ENCODE measurements at places on chromosomes 6 and 20.

DNA sequence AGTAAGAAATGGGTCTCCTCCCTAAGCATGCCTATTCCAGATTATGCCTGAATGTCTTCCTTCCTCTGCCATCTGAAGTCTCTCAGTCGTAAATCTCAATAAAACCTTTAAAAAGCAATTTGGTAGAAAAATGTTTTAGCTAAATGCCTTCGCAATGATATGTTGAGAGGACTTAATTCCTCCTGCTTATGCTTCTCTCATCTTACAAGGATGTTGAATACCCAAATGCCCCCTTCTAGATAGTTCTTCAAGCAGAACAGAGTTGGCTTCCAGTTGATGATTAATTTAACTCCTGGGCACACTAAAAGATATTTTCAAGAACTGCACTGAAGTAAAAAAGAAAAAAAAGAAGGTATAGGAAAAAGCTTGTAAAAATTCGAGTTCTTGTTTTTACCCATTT lies 275.0 kb upstream of the SPTLC3 start:
- no peak for DNase-seq

DNA sequence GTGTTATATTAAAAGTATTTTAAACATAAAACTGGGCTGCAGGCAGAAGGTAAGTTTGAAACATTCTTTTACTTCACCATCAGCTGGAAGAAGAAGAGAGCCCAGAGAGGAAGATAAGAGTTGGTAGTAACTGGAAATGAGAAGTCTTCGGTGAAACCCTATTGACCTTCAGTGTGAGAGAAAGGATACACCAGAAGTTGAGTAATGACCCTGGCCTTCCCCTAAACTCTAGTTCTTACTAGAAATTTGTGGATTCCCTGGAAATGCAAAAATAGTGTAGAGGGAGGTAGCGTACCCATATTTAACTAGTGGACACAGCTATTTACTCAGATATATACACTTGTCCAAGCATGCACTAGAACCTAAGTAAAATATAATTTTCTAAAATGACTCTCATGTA lies 8.0 kb upstream of the EPM2A start:
- no peak for DNase-seq

DNA sequence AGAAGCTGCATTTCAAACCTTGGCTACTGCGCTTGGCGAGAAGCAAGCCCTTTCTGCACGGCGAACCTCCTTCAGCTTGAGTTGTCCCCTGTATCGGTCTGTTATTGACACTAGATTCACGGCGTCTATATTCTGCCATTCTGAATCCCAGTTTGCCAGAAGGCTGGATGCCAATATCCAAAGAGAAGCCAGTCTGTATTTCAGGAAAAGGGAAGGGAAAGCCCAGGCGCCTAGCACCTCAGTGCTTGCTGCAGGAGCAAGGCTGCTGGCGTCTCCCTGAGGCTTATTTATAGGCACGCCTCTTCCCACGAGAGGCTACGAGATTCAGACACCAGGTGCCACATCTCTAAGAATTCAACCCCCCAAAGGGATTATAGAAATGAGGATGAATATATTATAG lies 89.6 kb upstream of the CDH4 start:
- DNase-seq = no peak

- DNase-seq = no peak
Measured at GRCh38 chr6:41170547-41171160, 7.7 kb upstream of the TREM2 start.

DNA sequence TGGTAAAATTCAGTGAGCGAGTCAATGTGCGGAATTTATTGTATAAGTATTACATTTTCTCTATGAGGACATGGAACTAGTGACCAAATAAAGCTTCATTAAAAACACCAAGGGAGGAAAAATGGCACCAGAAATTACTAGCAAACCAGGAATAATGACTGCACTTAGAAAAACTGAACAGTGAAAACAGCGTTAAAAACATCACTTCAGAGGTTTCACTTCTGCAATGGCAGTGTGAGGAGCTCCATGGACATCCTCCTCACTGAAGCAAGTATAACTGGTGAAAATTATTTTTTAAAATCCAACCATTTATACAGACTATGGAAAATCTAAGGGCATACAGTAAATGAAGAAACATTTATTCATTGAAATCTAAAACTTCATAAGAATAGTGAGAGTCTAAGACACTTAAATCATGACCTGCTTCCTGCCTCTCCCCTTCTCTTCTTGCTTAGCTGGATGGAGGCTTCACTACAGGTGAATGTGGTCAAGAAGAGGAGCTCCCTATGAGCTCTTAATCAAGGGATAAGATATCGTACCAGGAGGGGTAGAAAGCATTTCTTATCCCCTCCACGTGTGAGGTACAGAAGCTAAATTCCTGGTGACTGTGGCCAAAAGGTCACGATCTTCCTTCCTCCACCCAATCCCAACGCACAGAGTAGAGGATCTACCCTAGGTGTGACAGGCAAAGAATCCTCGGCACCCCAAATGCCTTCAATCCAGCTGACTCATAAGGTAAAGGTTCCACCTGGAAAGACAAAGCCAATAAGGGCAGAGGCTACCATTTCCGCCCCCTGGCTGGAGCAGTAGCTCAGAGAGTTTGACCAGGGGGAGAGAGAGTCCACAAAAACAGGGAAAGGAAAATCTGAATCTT lies 12.3 kb upstream of the ASF1A start:
- no peak for DNase-seq

DNA sequence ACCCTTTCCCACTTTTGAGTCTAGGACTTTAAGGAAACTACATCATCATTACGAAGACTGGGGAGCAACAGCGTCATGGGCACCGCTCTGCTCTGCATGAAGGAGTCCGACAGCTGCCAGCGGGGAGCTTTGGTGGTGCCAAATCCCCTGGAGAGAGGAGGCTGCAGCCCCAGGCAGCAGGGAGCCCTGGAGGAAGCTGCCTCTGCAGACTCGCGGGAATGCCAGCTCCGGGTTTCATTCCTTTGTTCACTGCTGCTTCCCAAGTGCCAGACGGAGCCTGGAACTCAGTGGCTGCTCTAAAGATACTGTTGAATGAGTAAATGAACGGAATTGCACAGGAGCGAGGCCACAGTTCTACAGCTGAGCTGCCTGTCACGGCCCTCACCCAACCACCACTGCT lies 196.5 kb upstream of the THBS2 start:
- DNase-seq = no peak

DNA sequence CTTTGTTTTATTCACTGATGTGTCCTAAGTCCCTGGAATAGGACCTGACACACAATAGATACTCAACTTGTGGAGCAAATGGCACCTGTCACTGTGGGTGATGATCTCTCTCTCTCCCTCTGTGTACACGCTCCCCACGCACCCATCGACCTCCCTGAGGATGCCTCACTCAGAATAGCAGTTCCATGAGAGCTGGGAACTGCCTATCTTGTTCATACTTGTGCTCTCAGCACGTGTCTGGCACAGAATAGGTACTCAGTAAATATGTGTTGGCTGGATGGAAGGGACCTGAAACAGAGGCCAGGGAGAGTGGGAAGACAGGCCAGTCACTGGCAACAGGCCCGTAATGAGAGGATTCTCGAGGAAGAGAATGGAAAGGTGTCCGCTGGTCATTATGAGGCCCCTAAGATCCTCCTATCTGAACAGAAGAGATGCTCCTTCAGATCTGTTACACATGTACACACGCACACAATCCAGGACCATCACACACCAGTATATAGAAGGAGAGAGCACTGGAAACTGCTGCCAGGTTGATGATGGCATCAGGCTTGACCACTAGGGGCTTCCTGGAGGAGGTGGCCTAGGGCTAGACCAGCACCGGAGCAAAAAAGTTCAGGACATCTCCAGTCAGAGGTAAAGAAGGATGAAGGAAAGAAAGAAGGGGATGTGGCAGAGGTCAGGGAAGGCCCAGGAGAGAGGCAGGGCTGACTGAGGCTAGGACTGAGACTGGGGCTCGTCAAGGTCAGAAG lies 30.9 kb downstream of the VEGFA start:
- no peak for DNase-seq

DNA sequence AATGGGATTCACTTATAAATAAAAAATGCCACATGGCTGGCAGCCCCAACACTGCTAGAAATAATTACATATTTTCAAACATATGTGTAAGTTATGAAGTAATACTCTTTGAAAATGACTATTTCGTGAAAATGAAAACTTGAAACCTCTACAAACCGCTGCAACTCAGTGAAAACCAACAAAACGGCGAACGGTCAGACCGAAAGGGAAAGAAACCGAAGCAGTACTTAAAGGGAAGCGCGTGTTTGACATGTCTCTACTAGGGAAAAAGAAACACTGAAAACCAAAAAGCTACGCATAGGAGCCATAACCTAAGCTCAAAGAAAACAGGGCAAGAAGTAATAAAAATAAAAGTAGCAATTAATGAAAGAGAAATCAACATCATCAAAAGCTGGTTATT lies 121.0 kb upstream of the GGTLC1 start:
- DNase-seq = no peak

DNA sequence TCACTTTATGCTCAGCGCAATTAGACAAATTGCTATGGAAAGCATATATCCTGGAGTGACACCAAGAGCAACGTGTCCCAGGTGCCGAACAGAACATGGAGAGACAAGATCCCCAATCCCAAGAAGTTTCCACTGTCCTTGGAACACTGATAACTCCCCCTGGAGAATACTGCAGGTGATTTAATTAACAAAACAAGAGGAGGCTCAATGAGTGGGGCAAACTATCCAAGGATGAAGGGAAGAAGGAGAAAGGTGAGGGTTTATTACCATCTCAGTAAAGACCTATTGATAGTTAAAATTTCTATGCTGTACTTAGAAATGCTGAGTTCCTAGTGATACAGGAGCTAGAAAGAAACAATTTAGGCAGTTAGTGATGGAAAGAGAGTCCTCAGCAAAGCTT lies 35.7 kb downstream of the EDN1 start:
- DNase-seq = no peak

DNA sequence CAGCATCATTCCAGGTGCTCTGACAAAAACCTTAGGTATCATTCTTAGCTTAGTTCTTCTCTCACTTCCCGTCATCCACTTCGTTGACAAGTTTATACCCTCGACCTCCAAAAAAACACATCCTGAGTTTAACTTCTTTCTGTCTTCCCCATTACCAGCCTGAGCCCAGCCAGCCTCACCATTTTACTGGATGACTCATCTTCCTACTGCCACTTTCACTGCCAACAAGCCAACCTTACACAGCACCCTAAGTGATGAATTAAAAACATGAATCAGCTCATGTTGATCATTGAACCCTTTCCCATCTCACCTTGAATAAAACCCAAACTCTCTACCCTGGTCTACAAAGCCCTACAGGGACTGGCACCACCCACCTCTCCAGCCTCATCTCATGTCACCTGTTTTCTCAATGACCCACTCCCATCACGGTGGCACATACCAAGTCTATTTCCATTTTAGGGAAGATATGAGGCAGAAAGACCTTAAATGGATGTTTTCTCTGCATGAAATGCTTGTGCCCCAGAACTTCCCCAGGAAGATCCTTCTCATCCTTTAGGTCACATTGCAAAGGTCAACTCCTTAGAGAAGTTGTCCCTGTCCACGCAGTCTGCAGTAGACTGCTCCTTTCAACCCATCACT lies 9.9 kb upstream of the UST start:
- DNase-seq = no peak

GRCh38 chr6:121755485-121755884 lies 320.0 kb downstream of the GJA1 start:
- DNase-seq = no peak

DNA sequence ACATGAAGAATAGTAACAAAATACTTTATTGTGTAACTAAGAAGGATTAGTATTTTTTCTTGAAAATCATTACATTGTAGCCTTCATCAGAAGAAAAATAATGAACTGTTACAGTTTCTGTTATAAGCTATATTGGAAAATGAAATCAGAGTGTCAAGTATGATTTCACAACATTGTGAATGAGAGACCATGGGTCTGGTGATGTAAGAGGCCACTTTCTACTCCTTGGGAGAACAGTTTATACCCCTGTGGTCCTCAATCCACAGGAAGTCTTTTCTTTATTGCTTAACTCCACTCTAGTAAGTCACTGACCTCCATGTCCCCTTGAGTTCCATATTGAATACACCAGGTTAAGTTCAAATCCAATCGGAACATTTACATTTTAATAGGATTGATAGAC lies 218.7 kb upstream of the FERMT1 start:
- no peak for DNase-seq

DNA sequence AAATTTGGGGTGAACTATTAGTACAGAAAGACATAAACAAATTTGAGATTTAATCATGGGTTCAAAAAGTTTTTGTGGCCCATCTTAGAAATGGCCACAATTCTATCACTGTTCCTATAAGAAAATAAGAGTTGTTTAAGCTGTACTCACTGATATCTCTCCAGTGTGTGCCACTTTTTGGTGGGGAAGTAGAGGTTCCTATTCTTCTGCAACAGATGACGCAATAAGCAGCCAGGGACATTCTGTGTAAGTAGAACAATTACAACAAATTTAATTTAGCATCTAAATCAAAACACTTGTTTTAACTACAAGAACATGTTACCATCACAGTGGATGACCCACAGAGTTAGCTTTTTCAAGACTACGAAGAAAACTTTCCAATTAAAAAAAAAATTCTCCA lies 9.9 kb downstream of the SERAC1 start:
- DNase-seq = no peak

DNA sequence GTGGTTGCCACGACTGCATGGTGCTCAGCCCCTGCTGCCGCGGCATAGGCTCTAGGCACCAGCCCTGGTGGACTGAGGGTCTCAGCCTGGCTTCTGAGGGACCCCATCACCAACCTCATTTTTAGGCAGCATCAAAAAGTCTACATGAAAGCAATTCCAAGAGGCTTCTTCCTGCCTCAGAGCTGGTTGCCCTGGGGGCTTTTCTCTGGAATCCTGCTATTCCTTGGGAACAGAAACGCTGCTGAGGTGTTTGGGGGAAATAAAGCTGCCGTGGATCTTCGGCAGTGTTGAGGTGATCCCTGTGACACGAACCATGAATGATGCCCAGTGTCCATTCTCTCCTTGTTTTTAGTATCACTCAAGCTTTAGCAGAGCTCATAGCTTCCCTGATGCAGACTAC lies 148.4 kb upstream of the LRFN2 start:
- no peak for DNase-seq

GRCh38 chr6:167093406-167093921 lies 29.4 kb upstream of the CCR6 start:
- no peak for DNase-seq

GRCh38 chr6:46948699-46949098 lies 27.0 kb upstream of the ADGRF5 start:
- DNase-seq = no peak

DNA sequence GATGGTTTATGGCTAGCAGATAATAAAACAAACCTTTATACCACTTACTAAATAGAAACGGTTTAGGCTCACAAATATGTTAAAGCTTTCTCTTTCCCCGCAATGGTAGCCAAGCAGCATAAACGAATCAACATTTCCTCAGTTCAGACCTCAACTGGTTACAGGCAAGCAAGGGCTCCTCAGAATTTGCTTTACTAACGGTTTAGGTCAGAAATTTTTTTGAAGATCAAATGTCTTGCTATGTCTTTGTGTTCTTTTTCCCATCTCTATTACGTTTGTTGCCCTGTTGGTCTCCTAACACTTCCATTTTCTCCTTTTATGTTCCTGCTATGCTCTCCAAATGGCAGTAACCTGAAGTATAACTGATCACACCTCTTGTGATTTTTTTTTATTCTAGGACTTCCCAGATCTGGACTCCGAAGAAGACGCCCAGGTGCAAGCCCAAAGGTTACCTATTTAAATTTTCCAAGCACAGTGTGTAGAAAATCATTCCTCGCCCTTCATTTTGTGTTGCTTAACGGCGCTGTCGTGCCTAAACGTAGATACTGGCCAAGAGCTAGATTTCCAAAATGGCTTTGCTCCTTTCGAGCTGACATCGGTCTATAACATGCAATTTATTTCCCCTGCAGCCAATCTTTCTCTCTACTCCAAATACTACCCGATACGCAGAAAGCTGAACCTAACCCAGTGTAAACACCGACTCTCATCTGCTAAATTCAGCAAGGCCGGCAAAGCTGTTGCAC lies 717 bp upstream of the ASF1A start:
- DNase-seq = peak; percentile 77

Data from renal cortex interstitium (tissue), 15 donors.